Stimulated activated CD4-positive, alpha-beta T cell treated with anti-CD3 and anti-CD28 coated beads, Interleukin-1b, Interleukin-23, amount 100 ng/mL, for 1 hour (primary cell): ENCODE measurements at places on chromosomes 2 and 18.

DNA sequence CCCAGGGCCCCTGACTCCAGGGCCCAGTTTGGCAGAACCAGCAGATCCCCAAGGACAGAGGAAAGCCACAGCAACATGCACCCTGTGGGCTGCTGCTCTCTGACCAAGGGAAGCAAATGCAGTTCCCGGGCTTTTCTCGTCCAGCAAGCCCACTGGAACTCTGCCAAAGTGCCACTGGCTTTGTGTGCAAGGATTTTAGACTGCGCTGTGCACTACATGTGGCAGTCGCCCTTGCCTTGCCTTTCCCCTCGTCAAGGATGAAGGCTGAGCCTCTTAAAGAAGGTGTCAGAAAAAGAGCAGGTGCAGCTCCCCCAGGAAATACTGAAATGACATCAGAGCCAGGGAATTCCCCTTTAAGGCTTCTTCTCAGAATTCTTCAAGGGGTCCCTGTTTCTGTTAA, 199.2 kb downstream of the TFCP2L1 start:
- no peak for DNase-seq

DNA sequence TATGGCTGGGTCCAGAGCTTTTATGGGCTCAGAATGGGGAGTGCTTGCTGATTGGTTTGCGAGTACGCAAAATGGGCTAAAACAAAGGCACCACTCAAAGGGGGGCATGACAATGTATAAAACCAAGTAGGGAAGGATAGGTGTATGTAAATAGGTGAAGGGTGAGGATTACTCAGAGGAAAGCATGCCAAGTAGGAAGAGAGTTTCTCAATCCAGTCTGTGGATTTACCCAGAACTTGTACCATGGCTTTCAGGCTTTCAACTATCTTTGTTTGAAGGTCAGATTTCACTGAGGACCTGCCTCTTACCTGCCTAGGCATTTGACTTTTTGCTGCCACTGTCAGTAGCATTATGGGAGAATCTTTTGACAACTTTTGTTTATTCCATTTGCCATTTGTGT, 92.3 kb downstream of the RAB3GAP1 start:
- DNase-seq: no peak

GRCh38 chr18:47758000-47758399, 172.5 kb downstream of the SMAD2 start:
- DNase-seq: no peak

GRCh38 chr18:27769152-27769551, 407.8 kb downstream of the CDH2 start:
- no peak for DNase-seq

DNA sequence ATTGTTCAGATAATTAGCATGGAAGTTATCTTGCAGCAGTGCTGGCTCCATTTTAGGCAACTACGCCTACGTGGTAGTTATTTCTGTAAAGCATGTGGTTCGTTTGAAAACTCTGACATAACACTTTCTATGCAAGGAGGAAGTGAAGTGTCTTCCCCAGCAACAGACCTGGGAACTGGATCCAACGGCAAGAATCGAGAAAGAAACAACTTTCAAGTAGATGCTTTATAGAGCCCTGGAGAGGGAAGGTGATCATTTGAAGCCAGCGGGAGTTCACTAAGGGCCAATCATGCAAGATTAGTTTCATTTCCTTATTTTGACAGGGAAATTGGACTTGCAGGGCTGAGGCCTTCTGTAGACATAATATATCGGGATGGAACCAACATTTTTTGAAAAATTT, 218.3 kb downstream of the ACKR3 start:
- no peak for DNase-seq

DNA sequence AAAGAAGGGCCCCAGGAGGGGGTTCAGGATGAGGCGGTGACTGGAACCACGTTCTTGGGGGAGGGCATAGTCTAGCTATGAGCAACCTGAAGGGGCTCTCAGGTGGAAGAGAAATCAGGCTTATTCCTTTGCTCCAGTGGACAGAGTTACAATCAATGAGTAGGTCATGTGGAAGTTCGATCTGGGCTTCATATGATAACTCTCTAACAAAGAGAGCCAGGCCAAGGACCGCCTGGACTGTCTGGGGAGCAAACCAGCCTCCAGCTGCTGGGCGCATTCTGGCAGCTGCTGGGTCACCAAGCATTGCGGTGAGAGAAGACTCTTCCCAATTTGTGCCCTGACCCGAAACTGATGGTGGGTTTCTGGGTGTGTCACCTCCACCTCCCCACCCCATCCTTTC, 180.3 kb upstream of the SMAD2 start:
- no peak for DNase-seq

GRCh38 chr2:117825437-117825836, 10.9 kb downstream of the DDX18 start:
- no peak for DNase-seq

DNA sequence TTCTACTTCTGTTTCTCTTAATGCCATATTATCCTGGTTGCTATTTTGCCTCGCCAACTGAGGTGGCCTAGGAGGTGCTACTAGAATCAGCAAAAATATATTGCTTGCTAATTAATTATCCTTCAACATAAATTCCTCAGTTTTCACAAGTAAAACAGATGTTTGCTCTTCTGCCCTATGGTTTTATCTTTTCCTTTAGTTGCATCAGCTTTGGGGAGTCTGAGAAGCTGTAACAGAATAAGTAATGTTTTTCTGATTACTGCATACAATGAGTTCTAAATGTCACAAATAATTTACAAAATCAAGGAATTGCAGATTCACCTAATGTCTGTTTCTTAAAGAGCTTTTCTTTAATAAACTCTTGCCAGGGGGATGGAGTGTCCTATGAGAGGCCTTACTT, 36.7 kb downstream of the GULP1 start:
- DNase-seq: no peak

DNA sequence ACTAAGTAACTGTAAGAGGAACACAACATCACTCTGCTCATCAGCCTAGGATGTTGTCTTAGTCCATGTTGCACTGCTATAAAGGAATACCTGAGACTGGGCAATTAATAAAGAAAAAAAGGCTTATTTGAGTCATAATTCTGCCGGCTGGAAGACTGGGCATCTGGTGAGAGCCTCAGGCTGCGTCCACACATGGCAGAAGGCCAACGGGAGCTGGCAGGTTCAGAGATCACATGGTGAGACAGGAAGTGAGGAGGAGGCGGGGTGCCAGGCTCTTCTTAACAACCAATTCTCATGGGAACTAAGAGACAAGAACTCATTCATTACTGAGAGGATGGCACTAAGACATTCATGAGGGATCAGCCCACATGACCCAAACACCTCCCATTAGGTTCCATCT, 46.8 kb downstream of the EPG5 start:
- no peak for DNase-seq

DNA sequence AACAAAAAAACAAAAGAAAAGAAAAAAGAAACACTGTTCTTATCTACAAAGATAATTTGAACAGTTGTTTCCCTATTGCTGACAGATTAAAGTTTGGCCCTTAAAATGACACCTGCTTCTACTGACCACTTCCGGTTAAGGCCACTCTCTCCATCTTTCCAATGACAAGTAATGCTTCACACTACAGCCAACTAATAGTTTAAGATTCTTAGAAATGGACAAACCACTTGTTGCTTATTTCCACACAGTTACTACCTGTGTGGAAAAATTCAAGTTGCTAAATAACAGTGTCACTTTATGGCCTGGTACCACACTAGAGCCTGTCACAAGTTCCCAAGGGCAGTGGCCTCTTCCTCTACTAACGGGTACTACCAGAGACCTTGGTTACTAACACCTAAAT, 2.4 kb downstream of the TMEM185B start:
- DNase-seq: no peak

DNA sequence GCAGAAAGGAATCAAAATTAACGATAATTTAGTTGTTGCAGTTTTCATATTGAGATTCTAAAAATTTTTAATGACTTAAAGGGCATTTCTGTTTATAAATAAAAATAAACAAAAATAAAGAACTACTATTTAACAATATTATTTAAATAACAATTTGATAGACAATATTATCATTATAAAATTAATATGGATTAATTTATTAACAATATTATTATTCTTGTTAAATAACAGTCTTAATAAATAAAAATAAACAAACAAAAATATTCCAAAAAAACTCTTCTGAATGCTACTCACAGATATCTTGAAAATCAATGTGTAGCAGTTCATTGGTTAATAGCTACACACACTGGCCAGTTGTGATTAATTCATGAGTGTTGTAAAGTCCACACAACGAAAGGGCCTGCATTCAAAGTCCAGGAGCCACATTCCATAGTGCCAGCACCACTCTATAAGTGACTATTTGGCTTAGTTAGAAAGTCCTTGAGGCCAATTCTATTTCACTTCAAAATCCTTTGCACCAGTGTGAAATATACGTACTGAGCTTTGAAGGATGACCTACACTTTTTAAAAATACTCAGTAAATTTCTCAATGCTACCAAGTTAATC, 117.1 kb downstream of the ZNF521 start:
- DNase-seq: no peak

DNA sequence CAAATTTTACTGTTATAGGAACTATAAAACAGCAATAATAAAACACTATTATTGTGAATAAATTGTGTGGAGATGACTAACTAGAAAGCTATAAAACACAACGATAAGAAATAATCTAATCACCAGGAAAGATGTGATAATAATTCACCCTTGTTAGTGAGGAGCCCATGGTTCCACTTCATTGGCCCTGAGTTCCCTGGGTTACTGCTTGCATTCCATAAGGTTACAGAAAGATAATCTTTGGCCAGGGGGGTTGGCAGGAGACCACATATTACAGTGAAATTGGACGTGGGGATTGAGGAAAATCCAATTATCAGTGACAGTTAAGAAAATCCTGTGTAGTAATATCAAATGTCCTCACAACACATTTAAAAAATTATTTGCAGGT, 2.5 kb upstream of the CPO start:
- DNase-seq: no peak

DNA sequence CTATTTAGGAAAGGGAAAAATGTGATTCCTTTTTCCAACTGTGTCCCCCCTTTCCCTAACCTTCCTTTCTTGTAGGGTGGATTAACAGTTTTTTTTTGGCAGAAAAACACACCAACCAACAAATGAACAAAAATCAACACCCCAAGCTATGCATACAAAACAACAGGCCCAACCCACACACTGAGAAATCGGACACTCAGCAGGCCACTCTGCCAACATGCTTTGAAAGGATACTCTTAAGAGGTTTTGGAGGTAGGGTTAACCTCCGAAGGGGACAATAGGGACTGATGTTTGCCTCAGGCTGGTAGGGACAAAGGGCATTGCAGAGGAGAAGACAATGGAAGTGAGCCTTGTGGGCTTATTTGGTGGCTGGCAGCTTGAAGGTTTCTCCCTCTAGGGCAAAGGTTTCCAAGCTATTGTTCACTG, 33.1 kb upstream of the POLE4 start:
- no peak for DNase-seq

GRCh38 chr2:99421469-99421868, 68.3 kb downstream of the REV1 start:
- DNase-seq: no peak

DNA sequence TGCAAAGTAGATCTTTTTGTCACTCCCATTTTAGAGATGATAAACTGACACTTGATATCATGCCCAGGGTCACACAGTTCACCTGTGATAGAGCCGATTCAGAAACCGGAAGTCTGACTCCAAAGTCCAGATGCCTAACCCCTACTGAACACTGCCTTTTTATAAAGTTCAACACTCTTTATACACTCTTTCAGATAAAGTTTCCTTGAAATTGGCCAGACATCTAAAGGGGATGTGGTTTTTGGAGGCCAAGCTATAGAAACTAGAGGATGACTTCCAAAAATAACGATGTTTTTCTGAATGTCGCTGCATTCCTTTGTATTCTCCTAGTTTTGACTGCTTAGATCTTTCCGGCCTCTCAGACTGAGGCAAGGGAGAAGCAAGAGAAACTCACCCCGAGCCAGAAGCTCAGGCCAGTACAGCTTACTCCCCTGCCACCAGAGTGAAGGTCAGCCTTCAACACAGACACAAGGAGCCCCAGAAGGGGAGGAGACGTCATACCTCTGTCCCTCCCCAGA, 61.8 kb downstream of the NRP2 start:
- no peak for DNase-seq

GRCh38 chr18:3218819-3219218, 949 bp downstream of the MYOM1 start:
- DNase-seq: no peak

DNA sequence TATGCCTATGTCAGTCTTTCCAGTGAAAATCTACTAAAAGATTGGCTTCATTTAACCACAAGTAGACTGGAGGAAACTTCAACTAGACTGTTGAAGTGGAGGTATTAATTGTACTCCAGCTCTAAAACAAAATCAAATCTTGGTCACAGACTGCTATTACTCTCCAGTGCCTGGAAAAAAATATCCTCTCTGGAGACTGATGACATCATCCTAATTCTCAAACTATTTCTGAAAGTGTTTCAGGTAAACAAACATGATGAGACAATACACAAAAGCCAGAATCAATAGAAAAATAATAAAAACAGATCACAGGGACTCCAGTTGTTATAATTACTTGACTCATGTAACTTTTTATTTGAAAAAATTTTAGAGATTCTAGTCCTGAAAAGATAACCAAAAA, 87.7 kb upstream of the MYO3B start:
- no peak for DNase-seq

DNA sequence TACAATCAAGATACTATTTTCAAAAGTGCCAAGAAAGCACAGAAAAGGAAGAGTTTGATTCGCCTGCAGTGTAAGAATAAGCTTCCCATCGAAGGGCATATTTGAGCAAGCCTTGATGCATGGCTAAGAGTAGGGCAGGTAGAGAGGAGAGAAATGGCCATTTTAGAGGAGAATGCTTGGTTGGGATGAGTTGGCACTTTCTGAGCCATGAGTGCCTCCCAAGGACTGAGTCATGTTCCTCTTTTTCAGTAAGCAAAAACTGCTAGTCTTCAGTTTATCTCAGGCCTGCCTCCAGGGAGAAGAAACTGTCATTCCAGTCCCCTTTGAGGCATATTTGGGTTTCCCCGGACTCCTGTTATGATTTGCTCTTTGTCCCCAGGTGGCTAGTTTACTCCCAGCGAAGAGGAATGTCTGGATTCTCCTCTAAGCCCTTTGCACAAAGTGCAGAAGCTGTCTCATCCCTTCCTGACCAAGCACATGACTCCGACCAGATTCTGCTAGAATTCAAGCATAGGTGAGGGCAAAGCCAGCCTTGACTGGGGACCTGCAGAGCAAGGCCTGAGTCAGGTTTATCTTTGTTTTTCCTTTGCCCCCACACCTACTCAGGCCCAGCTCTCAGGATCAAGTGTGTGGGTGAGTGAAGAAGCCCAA, 115.2 kb downstream of the TTC32 start:
- DNase-seq: no peak

- DNase-seq: no peak
Measured at GRCh38 chr2:39805936-39806608, 27.0 kb upstream of the THUMPD2 start.
